ENCODE measurements at places on chromosomes 2 and 18. TPM values are rescaled to one million over a fixed set of nuclear protein-coding genes. Genes with fewer than 3 reads are reported as not detected.

GRCh38 chr18:12995952-12996477 lies 4.9 kb downstream of the CEP192 start:
- no peak for DNase-seq

GRCh38 chr2:64298161-64298560 lies 153.9 kb upstream of the PELI1 start:
- no peak for DNase-seq

DNA sequence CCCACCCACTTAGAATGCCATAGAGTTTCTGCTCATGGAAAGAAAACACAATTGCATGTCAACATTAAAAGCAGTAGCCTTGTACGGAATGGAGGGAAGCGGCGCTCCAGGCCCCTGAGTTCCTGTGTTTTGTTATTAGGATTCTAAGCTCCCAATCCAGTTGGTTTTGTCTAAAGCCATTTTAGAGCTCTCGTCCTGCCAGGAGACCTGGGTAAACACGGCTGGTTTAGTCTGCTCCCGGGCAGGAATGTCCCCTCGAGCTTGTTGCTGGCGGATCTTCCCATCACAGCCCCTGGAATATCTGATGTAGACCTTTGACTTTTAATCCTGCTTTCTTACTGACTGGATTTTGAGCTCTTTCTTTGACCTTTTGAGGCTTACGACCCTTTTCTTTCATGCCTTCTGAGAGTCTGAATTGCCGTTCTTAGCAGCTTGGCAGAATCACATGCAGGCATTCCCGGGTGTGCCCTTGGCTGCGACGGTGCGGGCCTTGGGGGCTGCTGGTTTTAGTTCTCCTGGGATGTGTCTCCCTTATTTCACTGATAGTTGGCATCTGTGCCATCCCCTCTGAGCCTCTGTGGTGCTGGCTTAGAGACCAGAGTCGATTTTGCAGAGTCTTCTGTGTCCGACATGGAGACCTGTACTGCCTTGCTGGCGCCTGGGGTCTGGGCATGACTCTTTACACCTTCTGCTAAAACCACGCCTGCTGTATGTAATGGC lies 25.4 kb downstream of the GREB1 start:
- no peak for DNase-seq

GRCh38 chr2:61995515-61995914 lies 90.0 kb downstream of the COMMD1 start:
- DNase-seq, result no peak

DNA sequence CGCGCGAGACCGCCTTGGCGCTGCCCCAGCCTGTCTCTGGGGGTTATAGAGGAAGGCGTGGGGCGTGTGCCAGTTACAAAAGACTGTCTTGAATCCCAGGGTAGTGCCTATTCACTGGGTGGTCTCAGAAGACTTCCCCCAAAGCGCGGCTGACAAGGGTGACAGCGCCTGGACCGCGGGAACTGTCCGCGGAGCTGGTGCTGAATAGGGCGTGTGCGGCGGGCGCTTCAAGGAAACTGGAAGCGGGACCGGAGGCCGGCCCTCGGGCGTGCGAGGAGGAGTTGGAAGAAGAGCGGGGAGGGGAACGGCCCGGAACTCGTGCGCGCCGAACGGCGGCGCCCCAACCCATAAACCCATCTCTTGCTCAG lies 2.3 kb downstream of the EGR4 start:
- no peak for DNase-seq

DNA sequence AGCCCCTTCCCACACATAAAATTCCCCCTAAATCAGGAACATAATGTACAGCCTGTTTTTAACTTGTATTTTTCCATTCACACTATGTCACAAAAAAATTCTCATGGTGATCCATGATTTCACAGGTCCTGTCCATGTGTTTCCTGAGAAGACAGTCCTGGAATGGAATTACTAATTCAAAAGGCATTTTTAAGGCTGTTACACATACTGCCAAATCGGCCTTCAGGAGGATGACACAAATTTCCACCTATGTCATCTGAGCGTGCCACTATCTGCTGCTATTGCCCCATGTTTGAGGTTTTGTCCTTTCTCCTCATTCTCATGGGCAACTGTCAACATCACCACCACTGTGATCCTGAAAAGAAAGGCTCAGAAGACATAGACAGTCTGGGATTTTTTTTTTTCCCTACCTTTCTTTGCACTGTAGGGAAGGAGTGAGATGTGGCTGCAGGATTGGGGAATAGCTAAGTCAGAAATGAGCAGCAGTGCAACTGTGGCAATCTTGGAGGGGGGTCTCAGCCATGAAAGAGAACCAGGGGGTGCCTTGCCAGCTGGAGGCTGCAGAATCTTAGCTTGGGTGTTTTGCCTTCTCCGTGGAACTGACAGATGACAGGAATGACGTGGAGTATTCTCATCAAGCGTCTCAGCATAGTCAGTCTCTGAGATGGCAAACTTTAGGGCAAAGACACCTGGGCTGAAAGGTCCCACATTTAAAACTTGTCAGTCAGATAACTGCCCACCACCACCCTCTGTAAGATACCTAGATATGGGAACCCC lies 73.4 kb downstream of the MARCHF4 start:
- DNase-seq, result peak; percentile 59

DNA sequence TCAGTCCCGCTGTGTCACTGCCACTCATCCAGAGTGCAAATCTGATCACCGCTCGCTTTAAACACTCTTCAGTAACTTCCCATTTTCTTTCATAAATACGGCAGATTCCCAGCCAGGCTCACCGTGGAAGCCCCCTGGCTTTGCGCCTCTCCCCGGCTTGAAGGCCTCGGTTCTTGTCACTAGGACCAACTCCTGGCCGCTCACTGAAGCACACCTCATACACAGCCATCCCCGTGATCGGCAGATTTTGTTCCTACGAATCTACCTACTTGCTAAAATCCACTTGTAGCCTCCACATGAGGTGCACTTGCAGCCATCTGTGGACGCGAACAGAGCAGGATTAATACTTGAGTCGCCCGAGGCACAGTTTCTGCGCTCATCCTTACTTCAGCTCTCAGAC lies 462.4 kb upstream of the MYT1L start:
- no peak for DNase-seq

DNA sequence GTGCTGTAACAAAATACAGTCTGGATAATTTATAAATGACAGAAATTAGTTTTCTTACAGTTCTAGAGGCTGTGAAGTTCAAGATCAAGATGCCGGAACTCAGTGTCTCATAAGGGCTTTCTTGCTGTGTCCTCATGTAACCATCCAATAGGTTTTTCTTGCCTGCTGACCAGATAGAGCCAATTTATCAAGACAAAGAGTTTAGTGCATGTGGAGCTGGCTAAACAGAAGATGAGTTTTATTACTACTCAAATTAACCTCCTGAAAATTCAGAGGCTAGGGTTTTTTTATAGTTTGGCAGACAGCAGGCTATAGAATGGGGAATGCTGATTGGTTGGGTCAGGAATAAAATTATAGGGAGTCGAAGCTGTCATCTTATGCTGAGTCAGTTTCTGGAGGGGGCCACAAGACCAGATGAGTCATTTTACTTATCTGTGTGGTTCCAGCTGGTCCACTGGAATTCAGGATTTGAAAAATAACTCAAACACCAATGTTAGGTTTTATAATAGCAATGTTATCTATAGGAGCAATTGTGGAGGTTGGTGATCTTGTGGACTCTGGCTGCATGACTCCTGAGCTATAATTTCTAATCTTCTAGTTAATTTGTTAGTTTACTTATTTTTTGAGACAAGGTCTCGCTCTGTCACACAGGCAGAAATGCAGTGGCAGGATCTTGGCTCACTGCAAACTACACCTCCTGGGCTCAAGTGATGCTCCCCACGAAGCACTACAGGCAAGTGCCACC lies 3.2 kb upstream of the PDK1 start:
- peak; percentile 44 for DNase-seq

GRCh38 chr2:8676191-8676920 lies 5.5 kb upstream of the ID2 start:
- no peak for DNase-seq

DNA sequence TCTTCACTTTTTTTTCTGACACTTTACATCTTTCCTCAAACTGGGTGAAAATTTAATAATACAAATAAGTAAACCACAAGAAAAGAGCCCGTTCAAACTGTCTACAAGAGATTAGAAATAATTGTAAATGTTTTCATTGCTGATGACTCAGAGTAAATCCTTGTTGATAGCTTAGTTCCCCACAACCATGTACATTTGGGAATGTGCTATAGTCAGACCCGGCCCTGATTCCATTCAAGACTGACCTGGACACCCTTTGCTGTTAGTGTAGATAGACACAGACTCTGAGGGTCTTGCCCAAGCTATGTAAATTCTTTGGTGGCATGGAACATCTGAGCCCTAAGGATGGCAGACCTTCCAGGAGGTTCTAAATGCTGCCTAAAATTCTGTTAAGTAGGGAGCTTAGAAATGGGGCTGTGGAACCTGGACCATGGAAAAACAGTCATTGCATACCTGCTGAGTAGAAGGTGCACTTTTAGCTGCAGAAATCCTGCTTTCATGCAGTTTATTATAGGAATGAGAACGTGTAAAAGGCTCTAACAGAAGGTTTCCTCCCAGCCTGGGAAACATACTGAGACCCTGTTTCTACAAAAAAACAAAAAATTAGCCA lies 3.7 kb downstream of the MALT1 start:
- no peak for DNase-seq

- no peak for DNase-seq
These were observed 210.5 kb downstream of the BCL2 start for GRCh38 chr18:63109022-63109421.

GRCh38 chr2:203720915-203721672 lies 14.7 kb downstream of the CD28 start:
- no peak for DNase-seq

GRCh38 chr2:126707191-126707590 lies 51.2 kb downstream of the GYPC start:
- no peak for DNase-seq

- peak; percentile 34 for DNase-seq
These were observed 51.0 kb downstream of the NPAS2 start for GRCh38 chr2:100870652-100871531.

DNA sequence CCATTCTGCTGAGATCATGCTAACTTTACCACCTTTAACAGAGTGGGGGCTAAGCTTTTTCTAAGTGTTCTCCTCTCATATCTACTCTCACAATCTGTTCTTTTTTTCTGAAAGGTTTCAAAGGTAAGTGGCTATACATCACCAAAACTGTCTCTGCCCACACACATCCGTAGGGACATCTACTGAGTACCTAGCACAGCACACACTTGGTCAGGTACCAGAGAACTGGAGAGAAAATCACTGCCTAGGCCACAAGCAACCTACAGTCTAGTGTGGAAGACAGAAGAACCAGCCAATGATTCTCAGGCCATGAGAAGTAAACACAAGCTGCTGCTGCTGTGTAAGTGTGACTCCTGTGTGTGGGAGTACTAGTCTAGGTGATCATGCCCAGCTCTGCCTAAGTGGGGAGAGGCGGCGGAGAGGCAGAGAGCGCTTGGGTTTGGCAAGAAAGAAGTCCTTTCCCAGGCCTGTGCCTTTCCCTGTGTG lies 176.1 kb upstream of the ZFP36L2 start:
- peak; percentile 8 for DNase-seq

DNA sequence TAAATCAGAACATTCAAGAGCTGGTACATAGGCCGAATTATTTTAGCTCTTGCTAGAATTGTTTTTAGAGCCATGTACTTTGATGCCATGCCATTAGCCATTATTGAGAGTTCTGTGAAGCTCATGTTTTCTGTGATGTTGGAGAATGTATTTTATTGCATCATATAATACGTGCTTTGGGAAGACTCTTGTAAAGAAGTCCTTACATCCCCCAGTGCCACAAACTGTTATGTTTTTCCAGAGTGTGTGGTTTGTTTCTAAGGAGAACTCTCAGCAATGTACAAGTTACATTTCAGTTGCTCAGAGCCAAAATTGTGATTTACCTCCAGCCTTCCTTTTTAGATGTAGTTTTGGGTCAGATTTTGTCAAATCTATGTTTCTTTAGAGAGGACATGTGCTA lies 148.6 kb downstream of the HAUS1 start:
- DNase-seq, result no peak

GRCh38 chr2:42906557-42907411 lies 114.4 kb upstream of the HAAO start:
- DNase-seq, result peak; percentile 39

- DNase-seq, result no peak
These were observed 35.9 kb downstream of the AFF3 start for GRCh38 chr2:100106460-100106859.

GRCh38 chr2:177783091-177783490 lies 289.5 kb downstream of the PDE11A start:
- DNase-seq, result no peak

DNA sequence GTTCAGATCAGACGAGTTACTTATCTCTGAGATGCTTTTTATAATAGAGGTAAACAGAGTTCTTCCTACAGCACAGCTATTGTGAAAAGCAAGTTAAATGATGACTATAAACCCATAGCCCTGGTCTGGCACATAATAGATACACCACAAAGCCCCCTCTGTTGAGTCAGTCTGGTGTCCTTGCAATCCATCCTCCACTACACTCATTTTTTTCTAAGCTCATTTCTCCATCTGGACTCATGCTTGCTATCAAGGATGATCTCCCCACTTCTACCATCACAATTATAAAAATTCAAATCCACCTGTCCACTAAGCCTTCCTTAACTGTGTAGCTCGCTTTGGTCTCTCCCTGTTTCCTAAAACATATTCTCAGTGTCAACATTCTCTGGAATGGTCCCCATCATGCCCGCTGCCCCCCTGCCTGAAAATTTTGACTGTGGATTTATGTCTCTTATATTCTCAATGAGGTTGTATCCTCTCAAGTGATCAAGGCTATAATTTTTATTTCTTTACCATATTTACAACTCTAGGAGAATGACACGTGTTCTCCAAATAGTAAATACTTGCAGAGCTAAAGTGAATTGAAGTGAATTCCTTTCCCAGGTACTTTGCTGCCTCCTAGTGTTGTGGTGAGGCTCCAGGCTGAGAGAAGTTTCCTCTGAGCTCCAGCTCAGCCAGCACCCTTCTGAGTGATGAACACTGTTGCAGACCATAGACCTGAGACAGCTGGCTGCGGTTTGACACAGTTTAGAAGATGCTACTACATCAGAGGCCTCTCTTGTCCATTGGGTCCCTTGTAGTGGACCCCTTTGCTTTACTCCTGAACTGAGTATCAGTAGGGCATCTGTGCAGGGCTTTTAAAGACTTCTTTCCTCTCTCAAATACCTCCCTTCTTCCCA lies 108.7 kb downstream of the DPP10 start:
- peak; percentile 62 for DNase-seq

- DNase-seq, result no peak
These were observed 2.2 kb downstream of the TWIST2 start for GRCh38 chr2:238850091-238850490.

DNA sequence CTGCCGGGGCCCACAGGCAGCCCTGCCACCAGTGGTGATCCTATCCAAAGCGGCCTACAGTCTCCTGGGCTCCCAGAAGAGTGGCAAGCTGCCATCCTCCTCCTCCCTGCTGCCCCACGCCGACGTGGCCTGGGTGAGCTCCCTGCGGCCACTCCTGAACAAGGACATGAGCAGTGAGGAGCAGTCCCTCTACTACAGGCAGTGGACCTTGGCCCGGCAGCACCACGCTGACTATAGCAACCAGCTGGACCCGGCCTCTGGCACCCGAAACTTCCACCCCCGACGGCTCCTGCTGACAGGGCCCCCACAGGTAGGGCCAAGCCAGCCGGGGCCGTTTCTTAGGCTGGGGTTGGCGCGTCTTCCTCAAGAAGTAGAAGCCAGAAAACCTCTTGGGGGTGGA lies 100.5 kb downstream of the ESCO1 start:
- no peak for DNase-seq

- peak; percentile 23 for DNase-seq
These were observed 180.5 kb downstream of the VWC2L start for GRCh38 chr2:214591366-214591765.

The RAPGEF4 gene
- total RNA-seq, result not detected

The SCN9A gene
- total RNA-seq, result 1.9 TPM

The LIPG gene
- total RNA-seq, result 57.8 TPM

The CXCR1 gene
- 0.12 TPM for total RNA-seq

The ABI2 gene
- 65.6 TPM for total RNA-seq

The MRO gene
- not detected for total RNA-seq

The RIOK3 gene
- 97.1 TPM for total RNA-seq

The ABCG8 gene
- not detected for total RNA-seq

The FOXD4L1 gene
- 0.63 TPM for total RNA-seq

Measured in MCF 10A (cell line).